Caki2 (cell line): ENCODE measurements at places on chromosomes 4 and X. TPM values are rescaled to one million over a fixed set of nuclear protein-coding genes. Genes with fewer than 3 reads are reported as not detected.

- no peak for DNase-seq
Measured at GRCh38 chr4:57042711-57043169, 64.0 kb downstream of the POLR2B start.

DNA sequence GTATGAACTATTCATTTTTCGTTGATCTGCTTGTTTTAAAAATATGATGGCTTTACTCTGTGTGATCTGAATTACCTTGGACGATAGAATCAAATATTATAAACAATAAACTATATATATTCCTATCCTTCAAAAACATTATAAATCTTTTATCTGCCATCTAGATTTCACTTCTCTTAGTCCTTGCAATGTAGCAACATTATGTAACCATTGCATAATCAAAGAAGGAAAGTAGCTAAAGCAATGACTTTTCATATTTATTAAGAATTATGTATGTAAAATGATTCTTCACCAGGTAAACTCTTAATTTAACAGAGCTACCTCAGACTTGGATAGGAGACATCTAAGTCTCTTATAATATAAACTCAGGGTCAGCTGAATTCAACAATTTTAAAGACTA, 210.5 kb downstream of the ADAMTS3 start:
- no peak for DNase-seq

F11 gene
- total RNA-seq = not detected in 2 replicates

NPFFR2 gene
- total RNA-seq = not detected in 2 replicates
